Left forelimb (tissue), 1 donor: ENCODE measurements at places on chromosomes 11 and 22.

- DNase-seq: no peak
Measured at GRCh38 chr11:119192111-119192510, 6.8 kb downstream of the NHERF4 start.

DNA sequence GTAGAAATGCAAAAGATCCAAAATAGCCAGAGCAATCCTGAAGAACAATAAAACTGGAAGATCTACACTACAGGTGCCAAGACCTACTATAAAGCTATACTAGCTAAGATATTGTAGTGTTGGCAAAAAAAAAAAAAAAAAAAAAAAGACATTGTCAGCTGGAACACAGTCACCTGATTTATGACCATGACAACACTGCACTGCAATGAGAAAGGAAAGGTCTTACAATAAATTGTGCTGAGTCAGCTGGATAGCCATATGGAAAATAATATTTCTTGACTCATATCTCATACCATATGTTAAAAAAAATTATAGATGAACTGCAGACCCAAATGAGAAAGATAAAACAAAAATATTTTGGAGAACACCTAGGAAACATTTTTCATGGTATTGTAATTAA, 3.1 kb upstream of the PANX3 start:
- DNase-seq: no peak

DNA sequence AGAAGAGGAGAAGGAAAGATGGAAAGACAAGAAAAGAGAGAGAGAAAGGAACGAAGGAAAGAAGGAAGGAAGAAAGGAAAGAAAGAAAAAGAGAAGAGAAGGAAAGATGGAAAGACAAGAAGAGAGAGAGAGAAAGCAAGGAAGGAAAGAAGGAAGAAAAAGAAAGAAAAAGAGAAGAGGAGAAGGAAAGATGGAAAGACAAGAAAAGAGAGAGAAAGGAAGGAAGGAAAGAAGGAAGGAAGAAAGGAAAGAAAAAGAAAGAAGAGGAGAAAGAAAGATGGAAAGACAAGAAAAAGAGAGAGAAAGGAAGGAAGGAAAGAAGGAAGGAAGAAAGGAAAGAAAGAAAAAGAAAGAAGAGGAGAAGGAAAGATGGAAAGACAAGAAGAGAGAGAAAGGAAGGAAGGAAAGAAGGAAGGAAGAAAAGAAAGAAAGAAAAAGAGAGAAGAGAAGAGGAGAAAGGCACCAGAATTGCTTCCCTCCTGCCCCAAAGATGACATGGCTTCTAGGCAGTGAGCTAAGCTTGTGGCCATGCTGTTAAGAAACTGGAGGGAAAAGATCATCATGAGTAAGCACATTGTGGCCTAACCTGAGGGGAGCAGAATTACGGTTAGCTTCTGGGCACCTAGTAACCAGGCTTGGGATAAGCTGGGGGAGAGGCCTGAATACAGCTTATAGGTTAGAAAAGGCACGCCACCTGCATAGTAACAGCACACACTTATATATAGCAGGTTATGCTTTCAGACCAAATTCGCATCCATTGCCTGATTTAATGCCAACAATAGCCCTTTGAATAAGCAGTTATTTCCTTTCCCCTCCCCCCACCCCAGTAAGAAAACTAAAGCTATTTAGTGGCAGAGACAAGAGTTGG, 2.3 kb upstream of the ST3GAL4 start:
- DNase-seq: no peak

DNA sequence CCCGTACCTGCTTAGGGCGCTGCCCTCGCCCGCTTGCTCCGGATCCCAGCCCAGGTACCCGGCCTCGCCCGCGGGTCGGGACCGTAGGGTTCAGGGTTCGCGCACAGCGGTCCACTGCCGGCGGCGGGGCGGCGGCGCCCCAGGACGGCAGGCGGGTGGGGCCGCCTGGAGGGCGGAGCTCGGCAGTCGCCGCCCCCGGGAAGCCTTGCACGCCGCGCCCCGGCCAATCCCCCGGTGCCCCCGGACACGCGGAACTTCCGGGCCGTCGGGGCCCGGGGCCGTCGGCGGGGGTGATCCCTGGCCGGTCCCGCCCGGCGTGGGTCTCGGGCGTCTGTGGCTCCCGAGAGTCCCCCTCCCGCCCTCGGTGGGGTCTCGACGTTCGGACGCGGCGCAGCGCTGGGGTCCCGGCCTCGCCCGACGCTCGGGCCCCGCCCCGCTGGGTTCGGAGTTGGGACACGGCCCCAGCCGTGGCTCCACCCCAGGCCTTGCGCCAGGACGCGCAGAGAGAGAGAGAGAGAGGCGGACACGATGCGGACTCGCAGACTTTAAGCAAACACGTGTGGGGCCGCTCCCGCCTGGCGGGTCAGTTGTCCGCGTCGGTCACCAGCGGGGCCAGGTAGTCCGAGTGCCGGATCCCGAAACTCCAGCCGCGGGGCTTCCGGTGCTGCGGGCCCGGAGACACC, at the start of gene TYMP:
TSS of gene TYMP (minus strand) at position 116 of the 683 bp plus-strand sequence. CDS start 303 bp downstream, outside the sequence.
- peak; percentile 85 for DNase-seq

GRCh38 chr22:30240541-30241417, 5.8 kb downstream of the LIF start:
- no peak for DNase-seq

DNA sequence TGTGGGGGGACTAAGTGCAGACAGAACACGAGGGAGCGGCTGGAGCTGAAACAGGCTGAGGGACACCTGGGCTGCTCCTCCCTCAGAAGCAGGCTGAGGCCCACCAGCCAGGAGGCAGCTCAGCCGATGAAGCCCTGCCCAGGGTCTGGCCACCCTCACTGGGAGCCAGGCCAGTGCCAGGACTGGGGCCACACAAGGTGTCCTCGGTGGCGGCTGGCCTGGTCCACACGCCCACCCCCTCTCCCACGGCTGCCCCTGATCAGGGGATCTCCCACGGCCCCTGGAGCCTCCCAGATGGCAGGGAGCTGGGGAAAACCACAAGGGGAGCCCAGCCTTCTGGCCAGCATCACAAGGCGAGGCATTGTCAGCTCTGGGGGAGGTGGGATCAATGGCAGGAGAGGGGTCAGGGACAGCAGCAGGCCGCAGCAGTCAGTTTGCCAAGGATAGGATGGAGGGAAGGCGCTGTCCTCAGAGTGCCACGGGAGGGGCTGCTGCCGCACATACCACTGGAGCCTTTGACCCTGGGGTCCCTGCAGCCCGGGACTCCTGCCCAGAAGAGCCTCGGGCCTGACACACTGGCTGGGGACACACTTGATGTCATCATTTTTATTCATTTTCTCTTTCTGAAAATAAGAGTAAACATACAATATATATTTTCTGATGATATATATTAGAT, 11.7 kb upstream of the RASL10A start:
- DNase-seq: no peak

GRCh38 chr11:103215812-103216211, 106.6 kb downstream of the DYNC2H1 start:
- no peak for DNase-seq

DNA sequence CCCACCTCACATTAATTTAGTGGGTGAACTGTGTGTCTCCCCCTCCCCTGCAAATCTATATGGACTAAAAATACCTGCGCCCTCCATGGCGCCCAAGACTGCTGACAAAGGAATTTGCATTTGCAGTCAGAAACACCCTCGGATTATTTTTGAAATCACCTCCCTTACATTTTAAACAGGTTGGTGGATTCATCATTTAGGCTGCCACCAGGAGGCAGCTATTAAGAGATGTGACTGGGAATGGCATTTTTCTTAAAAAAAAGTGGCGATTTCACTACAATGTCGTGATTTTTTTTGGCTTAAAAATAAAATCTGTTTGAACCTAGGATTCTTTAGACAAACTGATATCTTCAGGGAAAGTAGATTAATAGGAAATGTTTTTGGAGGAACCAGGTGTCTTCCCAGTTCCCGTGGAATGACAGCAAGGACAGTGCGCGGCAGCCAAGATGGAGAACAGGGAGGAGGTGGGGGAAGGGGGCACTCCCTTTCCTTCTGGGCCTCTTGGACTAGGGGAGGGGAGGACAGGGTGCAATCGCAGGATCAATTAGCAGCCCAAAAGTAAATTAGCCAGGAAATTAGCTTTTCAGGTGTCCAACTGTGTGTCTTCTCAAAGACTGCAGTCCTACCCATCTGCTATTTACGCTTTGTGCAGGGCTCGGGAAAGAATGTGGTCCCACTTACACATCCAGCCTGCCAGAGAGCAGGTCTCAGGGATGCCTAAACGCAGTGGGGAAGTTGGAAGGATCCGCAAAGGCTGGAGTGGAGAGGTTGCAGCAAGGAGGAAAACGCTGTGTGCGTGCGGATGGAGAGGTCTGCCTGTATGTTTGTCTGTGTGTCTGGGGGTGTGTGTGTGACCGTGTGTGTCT, 496.4 kb downstream of the NTM start:
- DNase-seq: no peak

DNA sequence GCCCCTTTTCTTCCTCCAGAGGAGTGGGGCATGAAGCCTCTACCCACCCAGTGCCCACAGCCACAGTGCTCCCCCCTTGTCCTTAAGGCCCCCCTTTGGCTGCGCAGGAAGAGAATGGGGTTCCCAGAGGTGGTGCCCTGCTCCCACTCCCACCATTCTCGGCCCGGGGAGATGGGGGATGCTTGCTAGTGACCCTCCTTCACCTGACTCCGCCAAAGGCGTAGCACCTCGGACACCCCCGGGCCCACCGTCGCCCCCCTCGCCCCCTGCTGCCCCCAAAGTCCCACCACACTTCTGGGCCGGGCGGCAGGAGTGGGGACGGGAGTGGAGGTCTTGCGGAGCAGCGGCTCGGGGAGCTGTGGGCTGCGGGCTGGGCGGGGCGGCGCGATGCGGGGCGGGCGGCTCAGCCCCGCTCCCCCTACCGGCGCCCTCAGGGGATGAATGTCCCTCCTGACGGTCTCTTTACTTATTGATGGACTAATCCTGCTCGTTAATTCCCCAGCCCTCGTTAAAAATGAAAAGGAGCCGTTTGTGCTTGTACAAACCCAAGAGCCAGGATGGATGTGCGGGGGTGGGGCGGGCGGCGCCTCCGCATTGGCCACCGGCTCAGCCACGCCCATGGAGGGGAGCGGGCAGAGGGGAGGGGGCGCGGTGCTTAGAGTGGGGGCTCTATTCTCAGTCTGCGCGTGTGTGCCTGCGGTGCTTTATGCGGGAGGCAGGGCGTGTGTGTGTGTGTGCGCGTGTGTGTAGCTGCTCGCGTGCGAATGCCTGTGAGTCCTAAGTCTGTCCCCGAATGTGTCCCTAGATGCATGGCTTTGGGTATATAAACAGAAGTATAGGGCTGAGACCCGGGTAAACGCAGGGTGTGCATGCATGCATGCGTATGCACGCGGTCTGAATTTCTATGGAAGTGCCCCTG, 25.6 kb downstream of the SYT7 start:
- no peak for DNase-seq

- DNase-seq: no peak
Measured at GRCh38 chr11:121236115-121237001, 56.2 kb upstream of the SC5D start.

- no peak for DNase-seq
Measured at GRCh38 chr11:8242118-8242475, 21.6 kb downstream of the LMO1 start.

DNA sequence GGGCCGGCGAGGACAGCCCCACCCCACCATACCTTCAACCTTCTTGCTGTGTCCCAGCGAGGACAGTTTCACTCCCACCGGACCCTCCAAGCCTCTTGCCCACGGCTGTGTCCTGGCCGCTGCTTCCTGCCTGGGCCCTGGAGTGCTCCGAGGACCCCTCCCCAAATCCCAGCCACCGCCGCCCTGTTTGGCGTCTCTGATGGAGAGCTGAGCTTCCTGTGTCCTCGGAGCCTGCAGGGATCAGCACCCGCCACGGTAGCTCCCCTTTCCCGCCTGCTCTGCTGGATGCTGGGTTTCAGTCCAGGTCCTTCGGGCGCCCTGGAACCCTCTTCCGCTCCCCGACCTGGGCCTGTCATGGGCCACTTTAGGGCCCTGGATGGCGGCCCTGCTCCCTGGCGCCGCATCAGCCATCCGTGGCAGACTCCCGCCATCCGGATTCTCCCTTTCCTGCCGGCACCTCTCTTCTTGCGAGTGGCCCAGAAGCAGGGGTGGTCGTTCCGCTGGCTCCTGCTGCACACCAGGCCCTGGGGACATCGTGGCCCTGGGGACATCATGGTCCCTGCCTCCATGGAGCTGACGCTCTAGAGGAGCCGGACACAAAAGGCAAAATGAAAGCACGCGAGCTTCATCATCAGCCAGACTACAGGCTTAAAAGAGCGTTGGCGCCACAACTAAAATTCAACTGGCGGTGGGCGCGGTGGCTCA, 34.3 kb upstream of the GAL start:
- no peak for DNase-seq

DNA sequence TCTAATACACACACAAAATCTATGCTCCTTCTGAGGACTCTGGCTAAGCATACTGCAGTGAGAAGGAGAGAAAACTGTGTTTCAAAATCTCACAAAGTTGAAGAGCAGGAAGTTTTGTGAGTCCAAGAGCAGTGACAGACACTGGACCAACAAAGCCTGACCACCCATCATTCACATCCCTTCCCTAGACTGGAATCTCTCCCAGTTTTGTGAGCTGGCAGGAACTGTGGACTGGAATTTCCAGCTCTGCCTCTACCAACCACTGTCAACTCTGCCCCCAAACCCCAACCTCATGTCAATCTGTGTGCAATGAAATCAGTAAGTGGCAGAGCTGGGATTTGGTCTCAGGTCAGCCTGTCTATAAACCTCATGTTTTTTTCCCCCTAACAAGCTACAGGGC, 112.6 kb downstream of the ARL14EP start:
- DNase-seq: no peak

DNA sequence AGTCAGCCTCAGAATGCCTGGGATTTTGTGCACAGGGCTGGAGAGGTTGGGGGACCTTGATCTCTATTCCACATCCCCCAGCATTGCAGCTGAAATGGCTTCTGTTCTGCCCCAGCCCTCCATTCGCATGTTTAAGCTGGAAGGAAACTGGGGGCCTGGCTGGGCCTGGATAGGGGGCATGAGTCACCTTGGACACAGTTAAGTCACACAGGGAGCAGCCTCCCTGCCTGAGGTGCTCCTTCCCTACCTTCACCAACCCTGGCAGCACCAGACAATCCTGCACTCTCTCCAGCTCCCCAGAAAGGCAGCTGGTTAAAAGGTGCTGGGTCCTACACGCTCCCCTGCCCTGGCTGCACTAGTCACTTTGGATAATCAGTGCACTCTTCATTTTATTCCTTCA, 763 bp downstream of the SMIM45 start:
- DNase-seq: no peak

- DNase-seq: no peak
Measured at GRCh38 chr11:36192425-36193289, 96.6 kb downstream of the COMMD9 start.

DNA sequence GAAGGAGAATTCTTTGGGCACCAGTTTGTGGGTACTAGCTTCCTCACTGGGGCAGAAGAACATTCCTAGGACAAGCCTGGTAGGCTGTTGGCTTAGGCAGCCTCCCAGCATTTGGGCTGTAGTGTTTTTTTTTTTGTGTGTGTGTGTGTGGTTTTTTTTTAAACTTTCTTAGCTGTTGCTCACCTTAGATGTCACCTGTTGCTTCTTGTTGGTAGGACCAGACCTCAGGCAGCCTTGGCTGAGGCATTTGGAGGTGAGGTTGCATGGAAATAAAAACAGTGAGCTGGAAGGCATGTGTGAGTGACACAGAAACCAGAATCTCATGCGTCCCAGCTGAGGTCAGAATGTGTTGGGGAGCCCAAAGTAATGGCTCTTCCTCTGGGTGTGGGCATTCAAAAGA, 21.3 kb downstream of the AMPD3 start:
- DNase-seq: peak; percentile 8
